ENCODE measurements at places on chromosomes 3 and 15. TPM values are rescaled to one million over a fixed set of nuclear protein-coding genes. Genes with fewer than 3 reads are reported as not detected.

Gene GPR171
- not detected for total RNA-seq

GRCh38 chr3:56839784-56840715 is 38.3 kb upstream of the ARHGEF3 start:
- no peak for DNase-seq

- no peak for DNase-seq
These were observed 166.9 kb upstream of the IL12A start for GRCh38 chr3:159821736-159822135.

- no peak for DNase-seq
These were observed 417 bp downstream of the HACD2 start for GRCh38 chr3:123584284-123584987.

DNA sequence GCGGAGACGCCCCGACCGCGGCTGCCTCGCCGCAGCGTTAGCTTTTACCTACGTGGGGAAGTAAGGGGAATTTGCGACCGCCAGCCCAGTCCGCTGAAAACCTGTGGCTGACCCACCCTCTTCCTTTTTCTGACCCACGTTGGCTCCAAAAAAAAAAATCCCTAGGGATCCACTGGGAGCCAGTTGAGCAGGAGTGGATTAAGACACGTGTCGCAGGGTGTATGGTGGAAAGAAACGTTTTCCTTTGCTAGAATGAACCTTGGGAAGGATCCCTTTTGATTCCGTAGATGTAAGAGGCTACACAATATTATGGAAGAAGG is 575 bp upstream of the PCYT1A start:
- DNase-seq = no peak

DNA sequence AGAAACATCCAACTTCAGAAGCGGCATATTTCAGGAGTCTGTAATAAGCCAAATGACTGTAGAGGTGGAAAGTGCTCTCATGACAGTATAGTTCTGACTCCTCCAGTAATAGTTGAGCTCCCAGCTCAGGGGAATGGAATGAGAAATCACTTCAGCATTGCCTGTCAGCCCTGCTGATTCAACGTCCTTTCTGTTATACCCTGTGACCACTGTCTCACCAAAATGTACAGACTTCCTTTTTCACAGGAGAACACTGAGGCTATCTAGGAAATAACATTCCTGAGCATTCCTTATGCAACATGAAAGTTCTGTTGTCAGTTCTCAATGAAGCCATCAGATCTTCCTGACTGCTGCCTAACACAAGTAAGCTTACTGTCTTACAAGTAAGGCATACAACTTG is 284.5 kb upstream of the MME start:
- no peak for DNase-seq

Gene ECE2
- total RNA-seq = not detected

GRCh38 chr3:126343649-126344035 is 13.6 kb downstream of the KLF15 start:
- DNase-seq = no peak

GRCh38 chr3:101995371-101996046 is 146.2 kb downstream of the NFKBIZ start:
- DNase-seq = no peak

- no peak for DNase-seq
These were observed 1062.4 kb downstream of the FHIT start for GRCh38 chr3:60188803-60189202.

All from NCI-H460 (cell line).